ENCODE measurements at places on chromosomes 12 and 14.

DNA sequence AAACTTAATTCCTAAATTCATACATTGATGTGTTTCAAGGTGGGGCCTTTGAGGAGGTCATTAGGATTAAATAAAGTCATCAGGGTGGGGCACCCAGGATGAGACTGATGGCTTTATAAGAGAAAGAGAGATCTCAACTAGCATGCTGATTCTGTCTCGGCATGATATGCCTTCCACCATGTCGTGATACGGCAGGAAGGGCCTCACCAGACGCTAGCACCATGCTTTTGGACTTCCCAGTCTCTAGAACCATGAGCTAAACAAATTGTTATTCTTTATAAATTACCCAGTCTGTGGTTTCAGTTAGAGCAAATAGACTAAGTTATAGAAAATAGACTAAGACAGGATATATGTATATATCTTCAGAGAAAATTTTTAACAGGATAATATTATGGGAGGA lies 759.6 kb downstream of the MED13L start:
- DNase-seq, result no peak

- no peak for DNase-seq
Observed at GRCh38 chr12:7039403-7039802, 21.1 kb upstream of the C1S start.

- DNase-seq, result no peak
Observed at GRCh38 chr14:22252686-22253085, 336.3 kb downstream of the DAD1 start.

DNA sequence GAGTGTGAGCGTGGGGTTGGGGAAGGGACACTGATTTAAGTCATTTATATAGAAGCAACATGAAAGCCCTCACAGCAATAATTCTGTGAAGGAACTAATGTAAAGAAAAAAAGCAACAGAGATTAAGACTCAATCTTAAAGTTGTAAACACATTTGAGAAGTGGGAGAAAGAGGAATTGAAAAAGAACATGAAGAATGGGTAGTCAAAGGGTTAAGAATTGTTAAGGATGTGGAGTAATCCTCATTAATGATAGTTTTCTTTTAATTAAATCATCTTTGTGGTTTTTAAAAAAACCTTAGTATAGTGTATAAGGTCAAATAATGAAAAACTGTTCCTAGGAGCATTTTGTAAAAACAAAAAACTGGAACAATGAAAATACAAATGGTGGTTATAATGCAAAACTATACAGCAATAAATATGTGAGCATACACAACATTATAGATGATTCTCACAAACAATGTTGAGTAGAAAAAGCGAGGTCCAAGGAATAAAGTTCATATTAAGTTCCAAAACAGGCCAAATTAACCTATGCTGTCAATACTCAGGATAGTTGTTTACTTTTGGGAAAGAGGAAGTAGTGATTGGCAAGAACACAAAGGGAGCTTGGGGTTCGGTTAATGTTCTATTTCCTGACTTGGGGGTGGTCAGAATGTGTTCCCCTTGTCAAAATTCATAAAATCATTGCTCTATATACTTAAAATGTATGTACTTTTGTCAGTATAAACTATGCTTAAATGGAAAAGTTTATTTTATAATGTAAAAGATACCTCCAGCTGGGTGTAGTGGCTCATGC lies 120.4 kb upstream of the ATF7IP start:
- no peak for DNase-seq

DNA sequence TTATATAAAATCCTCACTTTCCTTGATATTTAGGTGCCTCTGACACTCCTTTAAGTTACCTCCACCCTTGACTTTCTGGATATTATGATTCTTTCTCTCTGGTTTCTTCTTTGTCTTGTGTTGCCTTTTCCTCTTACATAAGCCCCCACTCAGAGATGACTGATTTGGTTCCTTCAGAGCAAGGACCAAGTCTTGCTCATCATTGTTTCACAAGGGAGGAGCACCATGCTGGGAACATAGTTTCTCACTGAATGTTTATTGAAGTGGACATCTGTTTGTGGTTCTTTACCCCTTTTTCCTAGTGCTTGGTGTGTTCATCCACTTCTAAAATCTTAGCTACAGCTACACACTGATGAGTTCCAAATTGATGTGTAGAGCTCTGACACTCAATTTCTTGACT lies 161.3 kb upstream of the PTPRQ start:
- DNase-seq, result no peak

DNA sequence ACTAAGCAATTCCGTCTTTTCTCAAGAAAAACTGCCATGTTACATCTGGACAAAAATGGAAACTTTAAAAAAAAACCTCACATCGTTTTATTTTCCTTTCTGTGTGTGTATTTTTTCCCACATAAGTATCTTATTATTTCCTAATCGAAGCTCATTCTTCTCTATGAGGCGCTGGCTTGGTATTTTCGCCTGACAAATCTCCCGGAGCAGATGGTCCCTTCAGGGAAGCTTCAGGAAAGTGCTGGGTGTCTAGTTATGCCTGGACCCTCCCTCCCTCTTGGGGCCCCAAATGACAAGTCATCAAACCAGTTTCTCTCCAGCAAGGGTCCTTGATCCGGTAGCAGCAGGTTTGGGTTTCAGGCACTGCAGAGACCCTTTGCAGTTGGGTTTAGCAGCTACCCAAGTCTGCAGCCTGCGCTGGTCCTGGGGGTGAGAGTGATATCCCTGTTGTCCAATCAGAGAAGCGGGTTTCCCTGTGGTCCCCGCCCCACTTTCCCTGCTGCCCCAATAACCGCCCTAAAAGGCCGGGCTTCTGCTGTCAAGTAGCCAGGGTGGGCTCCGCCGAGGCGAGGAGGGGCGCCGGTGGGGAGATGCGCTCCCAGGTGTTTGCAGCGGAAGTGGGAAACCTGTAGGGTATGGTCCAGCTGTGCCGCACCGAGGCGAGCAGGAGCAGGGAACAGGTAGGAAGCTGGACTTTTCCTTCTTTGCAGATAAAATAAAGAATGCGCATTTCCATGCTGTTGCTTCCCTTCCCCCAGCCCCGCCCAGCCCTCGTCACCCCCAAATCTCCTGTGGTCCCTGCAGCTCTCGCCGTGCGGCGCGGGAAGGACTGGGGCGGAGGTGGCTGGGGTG lies at the start of gene CNTN1:
TSS of gene CNTN1 (plus strand) at position 527 of the 852 bp plus-strand sequence.
- DNase-seq, result no peak

DNA sequence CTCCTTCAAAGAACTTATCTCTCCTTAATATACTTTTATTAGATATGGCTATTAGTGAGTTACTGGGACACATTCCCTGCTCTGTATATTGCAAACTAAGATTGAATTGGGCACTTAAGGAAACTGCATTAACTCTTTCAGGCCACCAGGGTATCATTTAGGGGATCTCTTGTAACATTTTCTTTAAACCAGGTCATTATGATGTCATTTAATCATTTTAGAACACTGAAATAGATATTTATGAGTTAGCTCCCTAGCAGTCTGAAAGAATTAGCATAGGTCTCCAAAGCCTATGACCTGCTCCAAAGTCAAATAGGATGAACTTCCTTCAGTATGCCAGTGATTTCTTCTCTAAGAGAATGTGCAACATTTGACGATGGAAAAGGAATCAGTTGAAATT lies 506.9 kb downstream of the FOXG1 start:
- DNase-seq, result no peak

DNA sequence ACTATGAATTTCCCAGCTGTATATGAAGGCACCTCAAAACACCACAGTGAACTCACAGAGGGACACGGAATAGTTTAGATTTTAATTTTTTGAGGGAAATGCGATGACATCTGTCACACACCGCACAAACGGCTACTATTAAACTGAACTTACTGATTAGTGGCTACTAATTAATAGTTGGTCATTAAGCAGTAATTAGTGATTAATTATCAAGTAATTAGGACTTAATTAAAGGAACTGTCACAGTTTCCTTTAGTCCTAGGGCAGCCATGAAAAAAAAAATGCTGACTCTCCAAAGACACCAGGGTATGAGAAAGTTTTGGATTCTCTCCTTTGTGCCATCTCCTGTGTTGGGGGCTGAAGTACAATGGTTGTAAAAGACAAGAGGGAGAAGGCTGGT lies 2.9 kb downstream of the OAS1 start:
- DNase-seq, result no peak

GRCh38 chr12:49089821-49090773 lies 4.5 kb downstream of the DHH start:
- peak; percentile 45 for DNase-seq

DNA sequence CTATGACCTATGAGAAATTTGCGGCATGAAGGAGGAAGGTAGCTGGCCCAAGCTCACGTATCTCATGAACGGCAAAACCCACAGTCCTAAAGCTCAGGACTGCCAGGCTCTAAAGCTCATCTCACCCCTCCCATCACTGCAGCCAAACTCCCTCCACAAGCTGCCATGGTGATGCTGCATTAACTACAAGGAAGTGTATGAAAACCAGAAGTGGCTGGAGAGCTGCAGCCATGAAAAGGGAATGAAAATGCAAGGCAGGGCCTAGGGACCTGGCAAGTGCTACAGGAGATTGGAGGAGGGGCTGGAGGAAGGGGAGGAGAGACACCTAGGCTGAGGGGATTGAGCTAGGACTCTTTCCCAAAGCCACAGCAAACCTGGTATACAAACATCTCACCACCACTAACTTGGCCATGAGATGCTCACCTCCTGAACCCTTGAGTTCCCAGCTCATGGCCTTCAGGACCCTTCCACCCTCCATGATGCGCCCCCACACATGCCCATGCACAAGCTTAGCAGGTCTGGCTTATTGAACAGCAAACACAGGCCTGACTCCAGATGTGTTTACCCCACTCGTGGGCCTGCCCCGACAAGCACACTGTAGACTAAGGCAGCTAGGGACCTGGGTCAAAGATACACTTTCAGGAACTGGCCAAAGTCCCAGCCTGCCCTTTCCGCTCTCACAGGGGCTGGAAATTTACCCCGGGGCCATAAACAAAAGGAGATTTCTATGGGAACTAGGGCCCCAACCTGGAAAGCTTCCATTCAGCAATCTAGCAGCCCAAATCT lies 42.0 kb downstream of the LTBP2 start:
- DNase-seq, result no peak

- DNase-seq, result no peak
Observed at GRCh38 chr14:76484355-76484754, 108.4 kb downstream of the ESRRB start.

GRCh38 chr12:45729233-45730083 lies at the start of gene ARID2:
ARID2 (plus strand) TSS chr12:45729706; CDS start chr12:45729837, 131 bp downstream.
- peak; percentile 69 for DNase-seq

GRCh38 chr12:65882486-65882885 lies 58.2 kb downstream of the HMGA2 start:
- DNase-seq, result no peak

DNA sequence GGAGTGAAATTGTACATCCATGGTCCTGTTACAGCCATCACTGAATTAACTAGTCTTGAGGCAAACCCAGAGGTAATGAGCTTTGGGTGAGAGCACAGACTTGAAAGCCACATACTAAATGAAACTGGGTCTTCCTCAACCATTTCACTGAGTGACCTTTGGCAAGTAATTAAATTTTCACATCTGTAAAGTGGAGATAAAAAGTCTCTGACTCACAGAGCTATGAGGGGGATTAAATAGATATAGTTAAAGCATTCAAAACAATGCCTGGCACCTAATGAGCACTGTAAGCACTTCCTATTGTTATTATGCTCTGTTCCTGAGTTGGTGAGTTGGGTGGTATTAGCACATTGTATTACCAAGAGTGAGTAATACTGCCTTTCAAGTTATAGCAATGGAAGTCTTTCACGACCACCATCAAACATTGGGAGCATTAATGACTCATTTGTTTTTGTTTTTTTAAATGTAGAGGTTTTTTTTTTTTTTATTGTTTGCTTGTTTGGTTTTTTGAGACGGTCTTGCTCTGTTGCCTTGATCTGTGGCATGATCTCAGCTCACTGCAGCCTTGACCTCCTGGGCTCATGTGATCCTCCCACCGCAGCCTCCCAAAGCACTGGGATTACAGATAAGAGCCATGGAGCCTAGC lies 12.5 kb upstream of the STRN3 start:
- no peak for DNase-seq

- no peak for DNase-seq
Observed at GRCh38 chr14:90198541-90199060, 57.8 kb upstream of the PSMC1 start.

DNA sequence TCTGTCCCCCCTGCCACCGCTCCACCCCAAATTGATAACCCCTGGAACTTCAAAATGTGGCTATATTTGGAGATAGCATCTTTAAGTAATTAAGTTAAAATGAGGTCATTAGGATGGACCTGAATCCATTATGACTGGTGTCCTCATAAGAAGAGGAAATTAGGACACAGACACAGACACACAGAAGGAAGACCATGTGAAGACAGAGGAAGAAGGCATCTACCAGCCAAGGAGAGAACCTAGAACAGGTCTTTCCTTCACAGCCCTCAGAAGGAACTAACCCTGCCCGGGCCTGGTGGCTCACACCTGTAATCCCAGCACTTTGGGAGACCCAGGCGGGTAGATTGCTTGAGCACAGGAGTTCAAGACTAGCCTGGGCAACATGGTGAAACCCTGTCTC lies 3.6 kb upstream of the HRK start:
- DNase-seq, result no peak

DNA sequence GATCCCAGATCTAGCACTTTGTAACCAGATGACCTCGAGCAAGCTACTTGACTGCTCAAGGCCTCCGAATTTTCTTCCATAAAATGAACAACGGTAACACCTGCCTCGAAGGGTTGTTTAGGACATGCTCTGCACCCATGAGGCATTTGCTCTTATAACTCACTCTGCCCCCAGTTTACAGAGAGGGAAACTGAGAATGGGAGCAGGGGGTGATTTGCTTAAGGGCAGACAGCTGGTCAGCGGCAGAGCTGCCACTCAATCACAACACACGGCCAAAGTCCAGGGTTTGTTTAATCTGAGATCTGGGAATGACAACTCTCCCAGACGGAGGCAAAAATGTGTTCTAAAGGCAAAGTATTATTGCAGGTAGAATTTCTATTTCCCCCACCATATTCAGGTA lies 156.3 kb downstream of the RIMBP2 start:
- no peak for DNase-seq

DNA sequence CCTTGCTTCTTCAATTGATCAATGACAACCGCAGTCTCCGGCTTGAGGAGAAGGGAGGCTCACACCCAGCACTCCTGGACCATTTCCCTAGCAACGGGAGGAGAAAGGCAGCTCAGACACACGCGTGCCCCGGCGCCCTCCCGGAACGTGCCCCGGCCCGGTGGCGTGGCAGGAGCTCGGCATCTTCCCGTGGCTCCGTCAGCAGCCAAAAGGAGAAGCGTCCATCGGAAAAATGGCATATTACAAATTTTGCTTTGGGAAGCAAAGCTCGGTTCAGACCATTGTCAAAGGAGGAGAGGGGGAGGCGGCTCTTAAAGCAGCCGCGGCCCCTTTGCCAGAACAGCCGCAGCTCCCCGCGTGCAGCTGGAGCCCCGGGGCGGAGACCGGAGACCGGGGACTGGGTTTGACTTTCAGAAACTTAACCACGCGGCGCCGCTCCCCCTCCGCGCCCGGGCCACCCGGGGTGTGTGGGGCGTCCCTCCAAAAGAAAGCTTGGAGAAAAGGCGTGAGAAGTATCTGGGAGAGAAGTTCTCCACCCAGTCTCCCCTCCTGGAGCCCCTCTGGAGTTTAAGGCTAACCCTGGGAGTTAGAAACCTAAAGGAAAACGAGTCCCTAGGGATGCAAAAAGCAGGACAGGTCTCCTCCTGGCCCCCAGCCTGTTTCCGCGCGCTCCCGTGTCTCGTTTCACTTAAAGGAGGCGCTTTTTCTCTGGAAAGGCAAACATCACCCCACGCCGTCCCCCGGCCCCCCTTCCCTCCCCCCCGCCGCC lies 545 bp downstream of the PPFIA2 start:
- DNase-seq, result peak; percentile 11

Measured in stimulated activated CD4-positive, alpha-beta T cell treated with anti-CD3 and anti-CD28 coated beads, Interleukin-4, amount 100 ng/mL, for 1 hour (primary cell).